Stimulated activated CD8-positive, alpha-beta memory T cell treated with anti-CD3 and anti-CD28 coated beads, Interleukin-12 subunit alpha, Interleukin-12 subunit beta, amount 100 ng/mL, for 1 hour (primary cell): ENCODE measurements at places on chromosomes 11 and 22.

DNA sequence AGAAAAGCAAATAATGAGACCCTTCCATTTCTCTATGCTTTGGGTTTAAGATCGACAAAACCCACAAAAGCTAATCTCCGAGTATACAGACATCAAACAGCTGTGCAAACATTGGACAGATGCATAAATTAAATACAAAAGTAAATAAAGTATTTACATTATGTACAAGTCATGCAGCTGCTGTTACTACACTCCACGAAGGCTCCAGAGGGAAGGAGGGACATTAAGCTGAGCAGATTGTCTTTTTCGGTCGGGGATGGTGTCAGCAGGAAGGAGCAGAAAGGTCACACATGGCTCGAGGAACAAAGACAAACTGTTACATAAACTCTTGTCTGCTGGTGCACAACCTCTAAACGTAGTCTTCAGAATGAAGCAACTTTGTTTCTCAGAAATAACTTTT is 88.8 kb upstream of the BARX2 start:
- DNase-seq = no peak

GRCh38 chr11:83836065-83836464 is 549.9 kb upstream of the CCDC90B start:
- no peak for DNase-seq

DNA sequence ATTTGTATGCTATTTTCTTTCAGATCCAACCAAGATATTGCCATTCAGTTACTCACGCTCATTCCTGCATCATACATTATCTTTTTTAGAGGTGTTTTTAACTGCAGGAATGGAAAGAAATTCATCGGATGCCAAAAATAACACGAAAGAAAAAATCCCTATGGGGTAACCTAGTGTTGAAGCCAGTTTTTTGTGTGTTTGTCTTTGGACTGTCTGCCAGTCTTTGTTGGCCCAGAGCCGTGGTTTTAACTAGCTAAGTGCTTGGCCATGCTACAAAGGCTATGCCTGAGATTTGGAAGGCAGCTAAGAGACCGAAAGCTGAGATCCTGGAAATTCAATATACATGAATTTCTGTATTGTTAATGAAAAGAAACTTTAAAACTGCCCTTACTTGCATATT is 309.8 kb upstream of the CNTN5 start:
- no peak for DNase-seq

- no peak for DNase-seq
Observed at GRCh38 chr11:7522121-7522520, 8.3 kb downstream of the PPFIBP2 start.

DNA sequence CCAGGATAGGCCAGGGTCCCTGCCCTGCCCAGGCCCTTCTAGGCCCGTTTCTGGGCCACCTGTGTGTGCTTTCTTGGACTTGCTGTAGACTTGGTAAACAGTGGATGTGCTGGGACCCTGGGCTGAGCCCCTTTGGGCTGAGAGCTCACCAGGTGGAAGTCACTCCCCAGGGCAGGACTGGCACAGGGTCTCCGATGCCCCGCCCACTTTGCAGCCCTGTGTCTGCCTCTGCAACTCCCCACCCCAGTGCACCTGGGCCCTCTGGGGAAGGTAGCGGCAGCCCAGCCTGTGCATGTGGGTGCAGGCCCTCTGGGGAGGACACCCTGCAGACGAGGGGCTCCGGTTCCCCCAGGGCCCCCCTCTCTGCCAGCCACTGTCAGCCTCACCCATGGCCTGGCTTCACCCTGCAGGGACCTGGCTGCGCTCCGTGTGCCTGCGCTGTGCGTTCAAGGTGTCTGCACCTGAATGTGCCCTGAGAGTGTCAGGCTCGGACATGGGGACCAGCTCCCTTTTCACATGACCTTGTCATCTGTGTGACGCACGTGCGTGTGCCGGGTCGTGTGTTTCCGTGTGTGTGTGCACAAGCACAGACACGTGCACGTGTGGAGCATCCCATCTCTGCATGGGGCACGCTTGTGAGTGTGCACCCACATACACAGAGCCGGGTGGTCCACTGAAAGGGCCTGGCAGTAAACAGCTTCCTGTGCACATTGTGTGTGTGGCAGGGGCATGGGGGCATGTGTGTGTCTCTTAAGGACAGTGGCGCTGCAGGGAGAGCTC is 118.5 kb downstream of the KCNQ1OT1 start:
- DNase-seq = no peak

GRCh38 chr11:104764710-104765045 is 133.6 kb downstream of the CASP12 start:
- DNase-seq = no peak

DNA sequence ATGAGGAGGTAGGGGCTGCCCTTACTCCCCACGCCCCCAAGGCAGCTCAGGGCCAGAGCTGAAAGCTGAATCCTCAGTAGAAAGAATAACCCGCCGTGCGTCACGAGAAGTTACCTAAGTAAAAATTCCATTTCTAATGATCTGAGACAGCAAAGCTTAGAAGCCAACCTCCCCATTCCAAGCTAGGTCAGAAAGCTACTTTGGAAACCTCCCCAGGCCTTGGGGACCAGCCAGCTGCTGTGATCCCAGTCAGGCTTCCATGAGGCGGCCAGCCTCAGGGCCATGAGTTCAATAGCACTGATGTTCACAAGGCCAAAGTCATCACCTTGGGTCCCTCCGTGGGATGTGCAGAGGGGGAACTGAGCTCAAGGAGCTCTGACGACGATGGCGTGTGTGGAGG is 6.9 kb downstream of the SHISAL1 start:
- DNase-seq = no peak

DNA sequence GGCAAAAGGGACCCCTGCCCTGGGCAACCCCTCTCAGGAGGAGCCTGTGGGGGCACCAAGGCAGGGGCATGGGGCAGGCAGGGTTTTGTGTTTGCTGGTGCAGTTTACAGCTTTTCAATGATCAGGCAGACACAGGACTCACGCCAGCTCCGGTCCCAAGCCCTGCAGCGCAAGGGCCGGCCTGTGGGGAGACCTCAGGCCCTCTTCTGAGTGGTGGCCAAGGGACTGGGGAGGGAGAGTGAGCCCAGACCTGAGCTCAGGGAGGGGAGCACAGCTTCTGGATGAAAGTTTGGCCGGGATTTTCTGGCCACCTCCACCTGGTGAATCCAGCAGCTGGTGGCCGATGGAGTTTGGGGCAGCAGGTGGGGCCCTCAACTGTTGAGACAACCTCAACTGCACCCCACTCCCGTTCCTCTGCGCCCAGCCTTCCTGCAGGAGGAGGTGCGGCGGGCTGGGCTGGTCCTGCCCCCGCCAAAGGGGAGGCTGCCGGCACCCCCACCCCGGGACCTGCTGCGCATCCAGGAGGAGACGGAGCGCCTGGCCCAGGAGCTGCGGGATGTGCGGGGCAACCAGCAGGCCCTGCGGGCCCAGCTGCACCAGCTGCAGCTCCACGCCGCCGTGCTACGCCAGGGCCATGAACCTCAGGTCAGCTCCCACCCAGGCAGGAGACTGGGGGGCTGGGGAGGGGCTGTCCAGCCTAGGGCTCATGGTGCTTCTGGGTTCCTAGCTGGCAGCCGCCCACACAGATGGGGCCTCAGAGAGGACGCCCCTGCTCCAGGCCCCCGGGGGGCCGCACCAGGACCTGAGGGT is 3.6 kb downstream of the TCIRG1 start:
- DNase-seq = no peak

DNA sequence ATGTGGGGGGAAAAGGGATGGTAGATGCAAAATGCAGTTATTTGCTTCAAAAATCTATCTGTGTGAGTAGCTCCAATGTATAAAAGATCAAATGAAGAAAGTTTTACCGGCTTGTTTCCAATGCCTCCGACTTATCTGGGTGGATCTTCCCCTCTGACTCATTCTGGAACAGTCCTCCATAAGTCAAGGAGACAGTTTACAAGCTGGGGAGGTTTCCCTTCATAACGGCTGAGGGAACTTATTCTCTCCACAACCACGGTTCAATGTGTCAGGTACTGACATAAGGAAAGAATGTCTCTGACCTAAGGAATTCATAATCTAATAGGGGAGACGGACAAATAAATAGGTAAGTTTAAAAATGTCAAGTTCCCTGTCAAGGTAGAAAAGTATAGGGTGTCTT is 49.7 kb upstream of the BIRC3 start:
- DNase-seq = no peak

GRCh38 chr11:7889985-7890384 is 41.1 kb downstream of the OR10A6 start:
- no peak for DNase-seq

GRCh38 chr11:14061721-14062120 is 99.2 kb downstream of the SPON1 start:
- no peak for DNase-seq

GRCh38 chr22:47836957-47837356 is 1074.5 kb downstream of the TBC1D22A start:
- no peak for DNase-seq

- no peak for DNase-seq
Observed at GRCh38 chr11:35787013-35787504, 124.5 kb downstream of the TRIM44 start.

- peak; percentile 10 for DNase-seq
Observed at GRCh38 chr11:71580057-71581003, 2.3 kb downstream of the KRTAP5-11 start.

GRCh38 chr11:93757301-93757700 is 15.8 kb downstream of the C11orf54 start:
- DNase-seq = no peak

DNA sequence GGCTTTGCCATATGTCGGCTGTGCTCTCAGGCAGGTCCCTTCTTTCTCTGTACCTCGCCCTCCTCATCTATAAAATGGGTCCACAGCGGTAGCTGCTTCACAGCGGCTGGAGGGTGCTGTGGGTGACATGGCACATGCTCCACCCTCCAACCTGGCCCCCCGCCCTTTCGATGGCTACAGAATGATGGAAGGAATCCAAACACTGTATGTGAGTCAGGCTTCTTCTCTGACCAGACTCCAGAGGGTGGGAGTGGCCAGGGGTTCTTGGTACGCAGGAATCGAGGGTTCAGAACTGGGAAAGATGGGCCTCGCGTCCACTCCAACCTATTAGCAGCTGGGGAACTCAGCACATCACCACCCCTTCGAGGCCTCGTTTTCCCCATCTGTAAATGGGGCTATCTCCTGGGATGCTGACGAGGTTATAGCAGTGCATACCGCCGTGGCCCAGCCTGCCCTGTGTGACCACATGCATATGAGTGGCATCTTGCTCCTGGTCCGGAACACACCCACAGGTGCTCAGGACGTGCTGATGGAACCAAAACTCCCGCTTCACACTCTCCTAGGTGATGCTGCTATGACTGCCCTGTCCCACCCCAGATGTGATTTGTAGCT is 26.4 kb downstream of the MN1 start:
- DNase-seq = no peak

DNA sequence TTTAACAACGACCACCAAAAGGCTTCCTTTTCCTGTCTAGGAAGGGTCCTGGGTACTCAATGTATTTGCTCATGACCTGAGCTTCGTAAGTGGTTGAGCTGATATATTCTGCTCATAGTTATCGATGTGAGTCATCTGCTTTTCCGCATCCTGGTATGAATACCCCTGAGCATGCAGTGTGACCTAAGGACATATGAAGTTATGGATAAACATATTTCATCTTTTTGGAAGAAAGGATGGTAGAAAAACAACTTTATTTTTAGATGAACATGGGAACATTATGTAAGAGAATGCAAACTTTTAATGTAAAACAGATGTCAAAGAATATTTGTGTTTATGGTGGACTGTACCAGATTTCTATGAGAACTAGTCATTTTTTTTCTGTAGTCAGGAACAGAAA is 28.4 kb downstream of the TRPC6 start:
- no peak for DNase-seq

GRCh38 chr11:44570411-44571155 is 5.1 kb downstream of the CD82 start:
- DNase-seq = no peak

DNA sequence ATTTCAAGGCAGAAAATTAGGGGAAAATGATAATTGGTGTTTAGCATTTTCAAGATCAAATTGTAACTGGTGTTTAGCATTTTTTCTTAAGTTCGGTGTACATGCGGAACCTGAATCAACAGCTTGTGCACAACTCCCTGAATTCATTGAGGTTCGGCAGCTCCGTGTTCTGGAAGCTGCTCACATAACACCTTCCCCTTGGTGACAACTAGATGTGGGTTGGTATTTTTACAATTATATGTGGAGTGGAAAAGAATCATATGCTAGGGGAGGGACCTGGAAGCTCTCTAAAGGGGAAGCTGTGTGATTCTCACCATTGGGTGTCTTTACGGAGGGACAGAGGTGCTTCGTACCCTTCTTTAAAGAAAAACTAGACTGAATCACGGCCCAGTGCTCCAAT is 199.0 kb upstream of the MTNR1B start:
- no peak for DNase-seq

DNA sequence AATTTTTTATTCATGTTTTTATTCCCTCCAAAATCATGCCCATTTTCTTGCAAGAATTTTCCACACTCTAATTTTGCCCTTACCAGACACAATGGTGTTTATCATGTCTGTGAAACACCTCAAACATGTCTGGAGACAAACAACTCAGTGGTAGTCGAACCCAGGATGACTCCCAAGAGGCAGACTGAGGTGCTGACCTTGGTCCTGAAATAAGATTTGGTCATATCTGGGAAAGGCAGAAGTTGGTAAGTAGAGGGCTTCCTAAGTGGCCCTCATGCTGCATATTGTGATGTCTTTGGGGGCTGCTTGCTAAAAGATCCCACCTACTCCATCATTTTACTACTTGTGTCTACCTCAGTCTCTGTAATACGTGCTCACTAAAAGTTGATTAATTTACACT is 369.4 kb upstream of the ISX start:
- no peak for DNase-seq

GRCh38 chr11:19972651-19973050 is 187.6 kb downstream of the DBX1 start:
- DNase-seq = no peak
